ENCODE measurements at places on chromosomes 3 and 15. TPM values are rescaled to one million over a fixed set of nuclear protein-coding genes. Genes with fewer than 3 reads are reported as not detected.

DNA sequence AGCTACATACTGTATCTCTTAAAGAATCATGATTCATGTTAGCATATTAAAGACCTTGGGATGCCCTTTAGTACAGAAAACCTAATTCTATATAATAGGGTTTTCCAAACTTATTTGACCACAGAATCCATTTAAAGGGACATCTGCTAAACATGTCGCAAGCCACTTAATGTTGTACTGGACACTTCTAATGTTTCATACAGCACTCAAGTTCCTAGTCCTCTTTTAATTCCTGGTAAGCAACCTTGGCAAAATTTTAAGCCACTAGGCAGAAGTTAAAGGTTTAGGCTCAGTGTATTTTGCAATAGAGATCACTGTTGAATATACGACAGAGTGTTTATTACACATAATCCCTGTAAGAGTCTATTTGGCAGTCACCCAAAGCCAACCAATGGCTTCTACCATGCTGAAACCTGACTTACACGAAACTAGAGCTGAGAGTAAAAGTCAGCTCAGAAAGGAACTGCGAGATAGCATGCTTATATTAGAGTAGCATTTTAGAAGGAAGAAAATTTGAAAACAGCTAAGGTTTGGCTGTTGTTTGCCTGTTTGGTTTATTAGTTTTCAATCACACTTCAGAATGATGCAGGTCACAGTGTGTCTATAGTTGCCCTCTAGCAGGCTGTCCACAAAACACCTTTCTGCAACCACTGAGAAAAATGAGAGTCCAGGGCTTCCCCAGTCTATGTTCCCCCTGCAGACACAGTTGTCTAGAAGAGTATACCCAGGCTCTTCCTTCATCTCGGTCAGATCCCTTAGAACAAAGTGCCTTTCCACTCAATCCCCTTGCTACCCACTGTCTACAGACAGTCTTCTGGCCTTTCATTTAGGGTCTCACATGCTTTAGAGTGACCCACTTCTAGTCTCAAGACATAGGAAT is 104.4 kb downstream of the FMN1 start:
- DNase-seq: no peak
- no peak overlapping the region for H3K27ac ChIP-seq
- H3K4me1 ChIP-seq: peaks cover 10% of the 10 kb centered on the region
- no peaks in the 10 kb centered on the region for H3K27me3 ChIP-seq
- no peaks in the 10 kb centered on the region for H3K36me3 ChIP-seq
- no peak overlapping the region for H3K4me3 ChIP-seq

GRCh38 chr3:65714134-65714533 is 324.6 kb downstream of the MAGI1 start:
- H3K27ac ChIP-seq: no peak overlapping the region
- H3K36me3 ChIP-seq: no peaks in the 10 kb centered on the region
- no peak for DNase-seq
- H3K4me3 ChIP-seq: no peak overlapping the region

DNA sequence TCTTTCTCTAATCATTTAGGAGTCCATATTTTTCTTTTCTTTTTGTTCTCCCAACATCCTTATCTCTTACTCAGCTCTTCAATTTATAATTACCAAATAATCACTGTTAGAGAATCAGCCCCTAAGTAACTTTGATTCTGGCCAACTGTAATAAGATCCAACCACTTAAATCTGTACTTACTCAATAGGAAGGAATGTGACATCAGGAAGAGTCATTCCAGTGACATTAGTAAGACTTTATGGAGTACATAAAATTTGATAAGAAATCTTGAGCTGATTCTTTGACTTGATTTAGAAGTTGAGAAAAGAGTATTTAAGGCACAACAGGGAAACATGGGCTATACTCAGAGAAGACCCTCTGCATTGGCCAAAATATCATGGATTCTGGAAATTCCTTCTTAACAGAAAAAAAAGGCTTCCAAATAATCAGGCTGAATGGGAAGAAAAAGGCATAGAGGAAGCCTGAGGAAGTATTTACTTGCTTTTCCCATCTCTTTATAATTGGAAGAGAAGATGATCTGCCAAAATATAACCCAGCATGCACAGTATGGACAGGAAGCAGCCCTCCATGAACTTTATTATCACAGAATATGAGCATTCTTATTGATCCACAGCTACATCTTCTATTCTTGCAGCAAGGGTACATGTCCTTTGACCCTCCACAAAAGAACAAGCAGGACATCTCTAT is 289.7 kb upstream of the TPRG1 start:
- H3K36me3 ChIP-seq: no peaks in the 10 kb centered on the region
- peaks cover 17% of the 10 kb centered on the region for H3K4me1 ChIP-seq
- DNase-seq: peak; percentile 52
- H3K27ac ChIP-seq: peak overlapping the region; percentile 72
- no peaks in the 10 kb centered on the region for H3K27me3 ChIP-seq

GRCh38 chr3:149368201-149368673 is 9.2 kb downstream of the TM4SF1 start:
- no peak for DNase-seq
- peaks cover 6% of the 10 kb centered on the region for H3K36me3 ChIP-seq
- H3K4me3 ChIP-seq: no peak overlapping the region

DNA sequence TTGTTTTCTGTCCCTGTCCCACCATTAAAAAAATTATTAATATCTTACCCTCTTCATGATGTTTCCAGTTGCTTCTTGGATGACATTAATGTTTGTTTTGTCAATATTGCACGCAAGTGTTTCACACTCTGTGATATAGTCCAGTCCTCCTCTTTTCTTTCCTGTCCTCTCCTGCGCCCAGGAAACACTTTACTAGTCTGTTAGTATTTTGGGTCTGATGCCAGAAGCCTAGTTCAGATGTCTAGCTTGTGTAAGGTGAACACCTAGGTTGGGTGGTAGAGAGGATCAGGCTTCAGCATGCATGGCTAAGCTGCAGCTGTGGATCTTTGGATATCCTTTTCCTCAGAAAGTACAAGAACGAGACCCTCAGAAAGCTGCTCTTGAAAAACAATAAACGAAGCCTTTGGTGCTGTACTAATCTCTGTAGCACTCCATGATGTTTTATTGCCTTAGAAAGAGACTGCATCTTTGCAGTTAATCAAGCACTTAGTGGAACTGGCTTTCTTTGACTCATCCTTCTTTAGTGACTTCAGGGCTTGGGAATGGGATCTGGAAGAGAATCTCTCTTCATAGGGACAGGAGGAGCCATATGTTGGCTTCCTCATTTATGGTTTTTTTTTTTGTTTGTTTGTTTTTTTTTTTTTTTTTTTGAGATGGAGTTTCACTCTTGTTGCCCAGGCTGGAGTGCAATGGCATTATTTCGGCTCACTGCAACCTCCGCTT is 253.4 kb downstream of the LPP start:
- no peaks in the 10 kb centered on the region for H3K27me3 ChIP-seq
- H3K36me3 ChIP-seq: peaks cover 7% of the 10 kb centered on the region
- no peak overlapping the region for H3K27ac ChIP-seq
- no peak overlapping the region for H3K4me3 ChIP-seq
- H3K4me1 ChIP-seq: no peaks in the 10 kb centered on the region
- no peak for DNase-seq

DNA sequence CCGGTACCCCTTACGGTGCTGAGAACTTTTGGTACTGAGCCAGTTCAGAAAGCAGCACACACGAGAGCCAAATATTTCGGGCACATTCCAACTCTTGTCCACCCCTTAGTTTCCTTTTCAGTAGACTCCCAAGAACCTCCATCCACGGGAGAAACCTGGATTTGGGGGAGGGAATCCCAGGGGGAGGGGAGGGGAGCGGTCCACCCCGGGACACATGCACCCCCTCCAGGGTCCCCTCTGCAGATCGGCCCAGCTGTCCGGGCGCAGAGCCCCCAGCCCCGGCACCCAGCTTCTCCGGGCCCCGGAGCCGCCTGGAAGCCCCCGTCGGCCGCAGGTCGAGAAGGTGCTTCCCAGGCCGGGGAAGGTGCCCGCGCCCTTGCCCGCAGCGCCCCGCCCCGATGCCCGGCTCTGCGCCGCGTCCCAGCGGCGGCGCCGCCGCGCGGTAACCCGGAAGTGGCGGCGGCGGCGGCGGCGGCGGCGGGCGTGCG is 455 bp upstream of the ABHD17C start:
- no peaks in the 10 kb centered on the region for H3K27me3 ChIP-seq
- H3K4me3 ChIP-seq: peak overlapping the region; percentile 68
- DNase-seq: no peak
- H3K27ac ChIP-seq: peak overlapping the region; percentile 76
- peaks cover 8% of the 10 kb centered on the region for H3K36me3 ChIP-seq
- H3K4me1 ChIP-seq: peaks cover 26% of the 10 kb centered on the region

DNA sequence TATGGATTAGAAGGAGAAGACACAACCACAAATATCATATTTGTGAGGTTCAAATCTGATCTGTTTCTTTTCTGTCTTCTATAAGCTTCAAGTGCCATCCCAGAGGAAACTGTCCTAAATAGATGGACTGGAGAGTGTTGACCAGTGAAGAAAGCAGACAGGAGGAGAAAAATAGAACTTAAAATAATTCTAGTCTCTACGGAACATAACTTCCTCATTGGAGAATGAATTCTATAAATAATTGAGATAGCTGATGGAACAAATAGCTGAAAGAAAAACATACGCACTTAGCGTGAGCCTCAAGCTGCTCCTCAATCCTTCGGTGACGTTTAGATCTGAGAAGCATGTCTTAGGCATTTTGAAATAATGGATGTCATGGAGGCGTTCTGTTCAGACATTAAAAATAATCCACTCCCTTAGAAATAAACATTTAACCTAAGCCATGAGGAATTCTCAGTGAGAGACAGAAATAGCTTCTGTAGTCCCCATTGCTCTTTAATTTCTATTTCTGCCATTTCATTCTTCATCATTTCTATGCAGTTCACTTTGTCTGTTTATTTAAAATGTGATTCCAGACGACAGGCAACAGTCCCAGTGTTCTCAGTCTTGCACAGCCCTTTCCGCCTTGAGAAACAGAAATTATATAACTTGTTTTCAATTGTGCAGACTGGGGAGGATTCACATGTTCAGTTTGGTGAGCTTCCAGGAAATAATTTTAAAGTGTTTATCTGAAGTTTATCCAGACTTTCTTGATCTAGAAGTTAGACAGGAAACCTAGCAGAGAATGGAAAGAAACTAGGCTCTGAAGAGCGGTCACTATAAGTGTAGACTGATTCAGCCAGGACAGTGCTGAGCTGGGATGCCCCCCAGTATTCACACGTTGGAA is 97.3 kb downstream of the NR1D2 start:
- peaks cover 2% of the 10 kb centered on the region for H3K4me1 ChIP-seq
- H3K27ac ChIP-seq: no peak overlapping the region
- no peak for DNase-seq

DNA sequence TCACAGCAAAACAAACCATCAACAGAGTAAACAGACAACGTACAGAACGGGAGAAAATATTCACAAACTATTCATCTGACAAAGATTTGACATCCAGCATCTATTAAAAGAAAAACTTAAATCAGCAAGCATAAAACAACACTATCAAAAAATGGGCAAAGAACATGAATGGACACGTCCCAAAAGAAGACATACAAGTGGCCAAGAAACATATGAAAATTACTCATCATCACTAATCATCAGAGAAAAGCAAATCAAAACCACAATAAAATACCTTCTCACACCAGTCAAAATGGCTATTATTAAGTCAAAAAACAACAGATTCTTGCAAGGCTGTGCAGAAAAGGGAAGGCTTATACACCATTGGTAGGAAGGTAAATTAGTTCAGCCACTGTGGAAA is 13.7 kb upstream of the SERPINI2 start:
- DNase-seq: no peak
- H3K4me1 ChIP-seq: no peaks in the 10 kb centered on the region
- no peaks in the 10 kb centered on the region for H3K27me3 ChIP-seq
- no peak overlapping the region for H3K4me3 ChIP-seq
- H3K36me3 ChIP-seq: no peaks in the 10 kb centered on the region

DNA sequence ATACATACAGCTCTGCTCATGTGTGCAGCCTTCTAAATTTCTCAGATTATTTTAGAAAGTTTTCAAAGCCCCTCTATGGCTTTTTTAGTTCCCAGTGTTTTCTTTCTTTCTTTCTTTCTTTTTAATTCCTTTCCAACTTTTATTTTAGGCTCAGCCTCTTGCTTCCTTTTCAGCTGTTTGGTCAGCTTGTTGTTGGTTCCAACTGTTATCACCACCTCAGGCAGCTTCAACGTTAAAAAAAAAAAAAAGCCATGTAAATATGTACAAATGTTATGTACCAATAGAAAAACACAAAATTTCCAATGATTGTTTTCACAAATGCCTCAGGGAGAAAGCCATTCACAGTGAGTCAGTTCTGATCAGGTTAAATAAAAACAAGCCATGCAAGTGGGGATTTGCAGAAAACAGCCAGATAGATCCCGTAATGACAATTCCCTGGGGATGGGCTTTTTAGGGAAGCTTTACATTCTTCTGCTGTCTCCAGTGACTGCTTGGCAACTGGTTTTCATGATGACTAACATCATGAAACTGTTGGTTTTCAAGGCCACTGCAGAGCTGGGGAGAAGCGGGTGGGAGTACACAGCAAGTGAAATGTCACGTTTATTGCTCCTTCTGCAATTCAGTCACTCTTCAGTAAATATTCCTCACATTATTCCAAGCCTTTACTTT is 908.4 kb downstream of the EPHA3 start:
- no peak overlapping the region for H3K4me3 ChIP-seq
- H3K36me3 ChIP-seq: no peaks in the 10 kb centered on the region
- H3K27ac ChIP-seq: no peak overlapping the region
- no peaks in the 10 kb centered on the region for H3K4me1 ChIP-seq

DNA sequence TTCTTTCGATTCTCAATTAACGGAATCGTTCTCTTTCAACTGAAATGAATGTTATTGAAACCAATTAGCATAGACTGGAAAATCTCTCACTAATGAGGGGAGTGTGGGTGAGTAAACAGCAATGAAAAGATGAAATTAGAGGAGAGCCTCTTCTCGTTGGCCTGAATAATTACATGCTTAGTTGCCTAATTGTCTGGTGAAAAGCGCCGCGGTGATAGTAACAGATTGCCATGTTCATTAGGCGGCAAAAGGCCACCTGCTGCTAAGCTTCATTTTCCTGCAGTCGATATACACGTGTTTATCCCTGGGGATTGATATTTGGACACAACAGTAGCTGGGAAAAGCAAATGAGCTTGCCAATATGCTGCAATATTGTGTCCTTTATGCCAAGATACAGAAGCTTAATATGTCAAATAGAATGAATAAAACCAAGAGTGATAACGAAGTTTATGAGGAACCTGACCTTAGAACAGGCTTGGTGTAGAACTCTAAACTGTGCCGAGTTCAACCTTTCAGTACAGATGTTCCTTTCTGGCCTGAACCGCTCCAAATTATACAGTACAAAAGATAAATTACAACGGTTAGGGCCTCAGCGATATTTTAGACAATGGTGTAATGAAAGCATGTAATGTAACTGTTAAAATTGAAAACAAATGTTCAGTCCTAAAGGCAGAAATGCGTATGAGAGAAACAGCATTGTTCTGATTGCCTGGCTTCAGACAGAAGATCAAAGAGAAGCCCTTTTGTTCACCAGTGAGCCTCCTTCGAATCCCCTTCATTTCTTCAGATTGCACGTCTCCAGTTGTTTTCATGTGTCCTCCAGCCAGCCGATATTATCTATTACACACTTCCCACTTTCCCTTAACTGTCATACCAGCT is 185.2 kb downstream of the SHOX2 start:
- H3K27ac ChIP-seq: no peak overlapping the region
- H3K4me1 ChIP-seq: no peaks in the 10 kb centered on the region
- no peak for DNase-seq

GRCh38 chr3:2934541-2934940 is 175.6 kb downstream of the IL5RA start:
- H3K36me3 ChIP-seq: no peaks in the 10 kb centered on the region
- H3K27ac ChIP-seq: no peak overlapping the region
- H3K4me1 ChIP-seq: no peaks in the 10 kb centered on the region
- H3K27me3 ChIP-seq: no peaks in the 10 kb centered on the region
- no peak overlapping the region for H3K4me3 ChIP-seq
- DNase-seq: no peak

Gene TRH
- not detected for polyA plus RNA-seq

Gene GATM
- polyA plus RNA-seq: 1.2 TPM

Gene ALS2CL
- 35.0 TPM for polyA plus RNA-seq

Gene PLA2G4D
- 0.45 TPM for polyA plus RNA-seq

Gene CLDN18
- not detected for polyA plus RNA-seq

Gene IL17RE
- polyA plus RNA-seq: 16.0 TPM

Measured in keratinocyte (primary cell).